ENCODE measurements at places on chromosomes 1 and 21.

DNA sequence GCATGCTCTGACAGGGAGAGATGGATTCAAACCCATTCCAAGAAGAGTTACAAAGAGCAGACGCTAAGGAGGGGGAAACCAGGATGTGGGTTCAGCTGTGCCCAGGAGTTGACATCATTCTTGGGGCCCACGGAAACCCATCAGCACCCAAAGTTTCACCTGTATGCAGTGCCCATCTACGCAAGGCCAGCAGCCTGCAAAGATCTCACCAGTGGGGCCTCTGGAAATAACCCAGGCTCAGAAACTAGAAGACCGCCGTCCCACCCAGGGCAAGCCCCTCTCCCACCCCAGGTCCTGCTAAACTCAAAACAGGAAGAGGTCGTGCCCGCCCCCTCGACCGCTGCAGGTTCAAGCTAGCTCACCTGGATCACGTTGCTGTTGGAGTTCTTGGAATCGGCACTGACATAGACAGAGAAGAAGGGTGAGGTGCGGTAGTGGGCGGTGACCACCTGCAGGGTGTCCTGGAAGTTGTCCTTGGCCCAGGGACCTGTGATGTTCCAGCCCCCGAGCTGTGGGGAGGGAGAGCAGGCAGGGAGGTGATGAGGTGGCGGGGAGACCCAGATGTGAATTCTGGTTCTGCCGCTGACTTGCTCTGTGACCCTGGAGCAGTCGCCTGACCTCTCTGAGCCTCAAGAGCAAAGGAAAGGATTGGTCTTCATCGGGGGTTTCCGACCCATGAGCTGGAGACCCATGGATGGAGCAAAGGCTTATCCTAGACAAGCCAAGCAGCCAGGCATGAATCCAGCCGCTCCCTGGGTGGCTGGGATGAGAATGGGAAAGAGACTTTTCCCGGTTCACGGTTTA, 31.7 kb downstream of the ECE1 start:
- no peak for DNase-seq

DNA sequence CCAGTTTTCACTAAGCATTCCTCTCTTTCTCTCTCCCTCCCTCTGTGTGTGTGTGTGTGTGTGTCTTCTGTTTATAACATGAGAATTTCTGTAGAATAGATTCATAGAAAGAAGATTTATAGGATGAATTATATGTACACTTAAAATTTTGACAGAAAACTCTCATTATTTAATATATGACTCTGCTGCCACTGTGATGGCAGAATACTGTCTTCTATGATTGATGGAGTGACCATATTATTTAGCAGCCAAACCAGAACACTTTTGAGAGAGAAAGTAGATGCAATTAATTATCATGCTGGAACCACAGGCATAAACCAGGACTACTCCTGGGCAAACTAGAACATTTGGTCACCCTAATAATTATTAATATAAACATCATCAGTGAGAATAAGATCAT, 34.3 kb upstream of the XPR1 start:
- DNase-seq = no peak

DNA sequence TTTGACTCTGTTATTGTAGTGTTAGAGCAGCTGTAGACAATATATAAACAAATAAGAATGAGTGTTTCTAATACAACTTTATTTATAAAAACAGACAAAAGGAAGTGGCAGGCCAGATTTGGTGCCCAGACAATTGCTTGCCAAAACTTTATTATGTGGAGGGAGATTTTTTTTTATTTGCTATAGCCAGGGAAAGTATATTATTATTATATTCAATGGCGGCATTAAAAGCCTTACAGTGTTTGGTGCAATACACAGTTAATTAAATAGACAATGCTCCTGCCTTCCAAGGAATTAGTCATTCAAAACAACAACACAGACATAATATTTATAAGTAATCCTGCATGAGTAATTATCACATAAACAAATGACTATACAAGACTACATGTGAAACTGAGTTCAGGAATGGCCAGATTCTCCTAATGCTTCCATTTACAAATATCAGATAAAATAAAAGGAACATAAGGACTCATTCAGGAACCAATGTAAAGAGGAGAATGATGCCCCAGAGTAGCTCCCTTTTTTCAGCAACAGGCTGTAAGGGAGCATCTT, 10.6 kb upstream of the RC3H1 start:
- DNase-seq = no peak

DNA sequence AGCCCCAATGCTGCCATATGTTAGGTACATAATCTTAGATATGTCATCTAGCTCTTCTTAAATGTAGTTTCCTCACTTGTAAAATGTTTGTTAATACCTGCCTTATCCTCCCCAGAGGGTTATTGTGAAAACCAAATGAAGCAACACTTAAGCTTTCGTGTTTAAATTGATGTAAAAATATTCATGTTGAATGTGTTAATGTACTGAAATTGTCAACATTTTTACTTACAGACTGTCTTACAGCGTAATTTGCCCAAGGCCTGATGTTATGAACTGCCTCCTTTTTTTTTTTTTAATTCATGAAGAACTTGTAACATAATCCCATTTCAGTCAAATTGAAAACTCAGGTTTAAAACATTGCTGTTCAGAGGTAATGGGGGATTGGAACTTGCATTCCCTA, 25.6 kb upstream of the ENAH start:
- no peak for DNase-seq

DNA sequence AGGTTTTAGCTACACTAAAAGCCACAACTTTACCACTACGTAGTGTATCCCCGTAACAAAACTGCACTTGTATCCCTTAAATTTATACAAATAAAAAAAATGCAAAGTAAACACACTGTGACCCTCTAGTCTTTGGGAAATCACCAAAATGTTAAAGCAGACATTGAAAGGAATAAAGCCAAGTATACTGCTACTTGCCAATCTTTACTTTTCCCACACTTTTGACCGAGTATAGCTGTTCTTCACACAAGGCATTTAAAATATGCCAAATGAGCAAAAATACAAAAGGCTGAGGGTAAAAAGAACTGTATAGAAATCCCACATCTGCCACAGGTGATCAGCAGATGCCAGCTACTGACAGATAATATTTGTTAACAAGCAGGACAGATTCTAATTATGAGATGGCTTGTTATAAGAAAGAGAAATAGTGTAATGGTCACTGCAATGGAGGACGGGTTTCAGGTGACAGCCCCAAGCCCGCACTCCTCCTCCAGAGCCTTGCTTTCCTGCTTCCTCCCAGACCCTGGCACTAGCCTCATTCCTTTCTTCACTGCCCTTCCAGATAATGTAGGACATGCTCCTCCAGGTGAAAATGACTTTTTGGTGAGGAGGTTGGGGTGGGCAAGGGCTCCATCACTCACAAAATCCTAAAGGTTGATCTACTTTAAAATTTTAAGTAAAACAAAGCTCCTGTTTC, 18.1 kb downstream of the KCNT2 start:
- no peak for DNase-seq

GRCh38 chr1:89518221-89518631, 6.4 kb upstream of the LRRC8B start:
- no peak for DNase-seq

- no peak for DNase-seq
These were observed 16.4 kb upstream of the GNL2 start for GRCh38 chr1:37612186-37612585.

- DNase-seq = no peak
These were observed 115.5 kb downstream of the RERE start for GRCh38 chr1:8701794-8702471.
